Stimulated activated CD4-positive, alpha-beta T cell treated with anti-CD3 and anti-CD28 coated beads, TNF-alpha, amount 100 ng/mL, for 48 hours (primary cell): ENCODE measurements at places on chromosomes 12 and 14.

DNA sequence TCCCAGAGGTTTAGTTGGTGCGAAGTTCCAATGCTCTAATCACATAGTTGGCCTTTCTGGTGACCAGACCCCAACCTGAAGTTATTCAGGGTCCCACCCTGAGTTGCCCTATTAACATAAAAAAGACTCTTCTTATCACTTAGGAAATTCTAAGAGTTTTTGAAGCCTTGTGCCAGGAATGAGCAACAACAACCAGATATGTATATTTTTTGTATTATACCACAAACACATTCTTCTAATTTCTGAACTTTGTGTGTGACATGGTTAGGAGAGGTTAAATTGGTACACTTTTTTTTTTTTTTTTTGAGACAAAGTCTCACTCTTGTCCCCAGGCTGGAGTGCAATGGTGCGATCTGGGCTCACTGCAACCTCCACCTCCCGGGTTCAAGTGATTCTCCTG is 320.4 kb upstream of the PDE3A start:
- DNase-seq = no peak

GRCh38 chr12:6791931-6792520 is 2.7 kb downstream of the CD4 start:
- DNase-seq = no peak

DNA sequence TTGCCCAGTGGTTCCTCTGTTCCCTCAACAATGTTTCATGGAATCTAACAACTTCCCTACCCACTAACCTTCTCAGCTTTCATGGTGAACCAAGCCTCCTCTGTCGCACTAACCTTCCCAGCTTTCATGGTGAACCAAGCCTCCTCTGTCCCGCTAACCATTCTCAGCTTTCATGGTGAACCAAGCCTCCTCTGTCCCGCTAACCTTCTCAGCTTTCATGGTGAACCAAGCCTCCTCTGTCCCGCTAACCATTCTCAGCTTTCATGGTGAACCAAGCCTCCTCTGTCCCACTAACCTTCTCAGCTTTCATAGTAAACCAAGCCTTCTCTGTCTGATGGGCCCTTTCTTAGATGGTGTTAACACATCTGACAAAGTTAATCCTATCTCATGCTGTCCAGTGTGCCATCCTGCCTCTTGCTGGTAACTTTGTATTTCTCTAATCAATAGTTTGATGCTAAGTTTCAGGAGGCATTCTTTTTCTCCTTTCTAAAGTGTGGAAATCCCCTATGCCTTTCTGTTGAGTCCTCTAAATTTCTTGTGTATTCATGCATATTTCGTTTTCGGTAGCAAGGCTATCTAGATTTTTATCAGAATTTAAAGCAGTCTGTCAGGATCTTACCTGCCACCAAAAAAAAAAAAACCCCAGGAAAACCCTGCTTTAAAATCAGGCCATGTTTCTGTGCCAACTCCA is 26.8 kb upstream of the KCNK13 start:
- no peak for DNase-seq

DNA sequence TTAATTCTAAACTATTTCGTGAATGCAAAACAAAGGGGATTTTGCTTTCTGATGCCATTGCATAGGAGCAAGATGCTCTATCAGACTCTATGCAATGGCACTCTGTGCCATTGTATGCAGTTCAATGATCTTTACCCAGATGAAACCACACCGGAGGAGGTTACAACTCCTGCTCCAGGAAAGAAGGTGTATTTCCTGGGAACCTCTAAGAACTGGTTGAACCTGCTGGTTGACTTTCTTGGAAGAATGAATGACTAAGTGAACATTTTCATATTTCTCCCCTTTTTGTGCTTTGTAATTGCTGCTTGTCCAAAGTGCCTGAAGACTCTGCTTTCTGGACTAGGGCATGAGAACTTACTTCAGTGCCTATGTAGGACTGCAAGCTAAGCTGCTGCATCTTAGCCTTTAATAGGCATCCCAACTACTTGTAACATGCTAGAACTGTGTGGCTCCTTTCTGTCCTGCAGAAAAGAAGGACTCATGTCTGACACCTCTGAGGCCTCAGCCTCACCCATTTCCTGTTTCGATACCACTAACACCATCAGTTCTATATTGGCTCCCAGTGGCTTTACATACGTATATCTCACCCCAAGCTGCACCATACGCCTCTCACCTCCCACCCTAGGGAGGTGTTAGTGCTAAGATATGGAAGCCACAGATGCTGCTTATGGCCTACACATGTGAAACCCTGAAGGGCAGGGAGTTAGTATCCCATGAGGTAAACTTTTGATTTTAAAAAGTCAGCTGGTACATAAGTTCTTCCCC is 193.5 kb upstream of the CNOT2 start:
- no peak for DNase-seq

DNA sequence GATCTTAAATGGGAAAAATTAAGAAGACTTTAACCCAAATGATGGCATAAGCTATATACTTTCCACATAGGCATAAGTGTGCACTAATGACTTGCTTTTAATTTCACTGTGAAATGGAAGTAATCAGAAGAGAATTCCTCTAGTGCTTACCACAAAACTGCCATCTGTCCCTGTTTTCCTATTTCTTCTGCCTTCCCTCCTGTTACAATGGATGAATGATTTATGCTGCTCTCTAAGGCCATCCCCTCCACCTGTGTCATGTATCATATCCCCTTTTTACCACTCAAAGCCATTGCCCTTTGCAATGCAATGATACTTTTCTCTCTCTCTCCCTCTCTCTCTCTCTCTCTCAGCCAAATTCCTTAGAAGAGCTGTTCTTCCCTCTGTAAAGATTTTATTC is 109.1 kb downstream of the C12orf50 start:
- DNase-seq = no peak

DNA sequence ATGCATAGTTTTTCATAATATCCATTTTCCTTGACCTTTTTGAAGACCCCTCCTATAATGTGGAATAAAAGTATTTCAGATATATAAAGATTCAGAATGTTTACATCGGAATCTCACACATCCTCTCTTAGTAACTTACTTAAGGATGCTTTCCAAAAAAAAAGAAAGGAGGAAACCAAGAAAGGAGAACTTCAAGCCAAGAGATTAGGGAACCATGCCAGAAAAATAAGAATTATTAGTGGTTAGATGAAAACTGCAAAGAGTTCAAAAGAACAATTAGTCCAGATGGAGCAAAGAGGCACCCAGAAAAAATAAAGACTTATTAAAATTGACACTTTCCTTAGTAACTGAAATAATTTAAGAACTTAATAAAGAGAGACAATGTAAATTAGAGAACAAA is 179.2 kb downstream of the DUSP6 start:
- no peak for DNase-seq

DNA sequence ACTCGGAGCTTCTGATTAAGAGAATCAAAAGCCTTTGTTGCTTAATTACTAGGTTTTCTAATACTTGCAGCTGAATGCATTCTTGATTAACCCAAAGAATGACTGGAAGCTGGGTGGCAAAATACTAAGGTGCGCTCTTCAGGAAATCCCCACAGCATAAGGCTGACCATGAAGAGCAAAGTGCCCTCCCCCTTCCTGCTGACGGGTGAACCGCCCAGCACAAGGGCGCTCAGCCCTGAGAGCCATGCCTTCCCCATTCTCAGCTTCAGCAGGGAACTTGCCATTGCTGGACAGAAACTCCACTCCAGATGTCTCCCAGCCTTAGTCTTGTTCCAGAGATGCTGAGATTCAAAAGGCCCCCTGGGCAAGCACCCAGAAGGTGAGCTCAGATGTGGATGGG is 27.2 kb upstream of the FBRSL1 start:
- DNase-seq = no peak

- no peak for DNase-seq
Observed at GRCh38 chr12:108823804-108824203, 33.6 kb downstream of the SSH1 start.

GRCh38 chr14:90599748-90600507 is 203.1 kb downstream of the CALM1 start:
- no peak for DNase-seq

DNA sequence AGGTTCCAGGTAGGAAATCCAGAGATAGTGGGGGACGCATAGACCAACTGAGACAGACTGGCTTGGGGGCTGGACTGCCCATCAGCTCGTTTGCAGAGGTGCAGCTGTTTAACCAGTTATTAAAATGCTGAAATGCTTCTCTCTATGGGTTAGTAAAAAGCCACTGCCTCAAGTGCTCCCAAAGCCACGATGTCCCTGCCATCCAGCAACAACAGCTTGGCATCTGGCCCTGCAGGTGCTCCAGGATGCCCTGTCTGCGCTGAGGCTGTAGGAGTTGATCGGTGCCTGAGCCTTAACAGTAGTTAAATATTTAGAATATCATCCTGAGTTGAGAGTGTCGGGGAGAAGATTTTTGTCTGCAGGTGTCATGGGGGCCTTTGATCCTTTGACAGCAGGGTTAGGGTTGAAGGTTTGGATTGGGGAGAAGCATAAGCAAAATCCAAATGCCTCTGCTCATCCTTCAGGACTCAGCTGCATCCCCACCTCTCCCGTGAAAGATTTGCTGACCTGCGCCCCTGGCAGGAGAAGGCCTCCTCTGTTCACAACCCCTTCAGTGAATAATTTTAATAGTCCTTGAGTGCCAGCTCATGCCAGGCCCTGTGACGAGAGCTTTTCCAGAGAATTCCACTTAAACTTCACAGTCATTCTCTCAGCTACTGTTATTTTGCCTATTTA is 127.3 kb upstream of the PWP1 start:
- no peak for DNase-seq

DNA sequence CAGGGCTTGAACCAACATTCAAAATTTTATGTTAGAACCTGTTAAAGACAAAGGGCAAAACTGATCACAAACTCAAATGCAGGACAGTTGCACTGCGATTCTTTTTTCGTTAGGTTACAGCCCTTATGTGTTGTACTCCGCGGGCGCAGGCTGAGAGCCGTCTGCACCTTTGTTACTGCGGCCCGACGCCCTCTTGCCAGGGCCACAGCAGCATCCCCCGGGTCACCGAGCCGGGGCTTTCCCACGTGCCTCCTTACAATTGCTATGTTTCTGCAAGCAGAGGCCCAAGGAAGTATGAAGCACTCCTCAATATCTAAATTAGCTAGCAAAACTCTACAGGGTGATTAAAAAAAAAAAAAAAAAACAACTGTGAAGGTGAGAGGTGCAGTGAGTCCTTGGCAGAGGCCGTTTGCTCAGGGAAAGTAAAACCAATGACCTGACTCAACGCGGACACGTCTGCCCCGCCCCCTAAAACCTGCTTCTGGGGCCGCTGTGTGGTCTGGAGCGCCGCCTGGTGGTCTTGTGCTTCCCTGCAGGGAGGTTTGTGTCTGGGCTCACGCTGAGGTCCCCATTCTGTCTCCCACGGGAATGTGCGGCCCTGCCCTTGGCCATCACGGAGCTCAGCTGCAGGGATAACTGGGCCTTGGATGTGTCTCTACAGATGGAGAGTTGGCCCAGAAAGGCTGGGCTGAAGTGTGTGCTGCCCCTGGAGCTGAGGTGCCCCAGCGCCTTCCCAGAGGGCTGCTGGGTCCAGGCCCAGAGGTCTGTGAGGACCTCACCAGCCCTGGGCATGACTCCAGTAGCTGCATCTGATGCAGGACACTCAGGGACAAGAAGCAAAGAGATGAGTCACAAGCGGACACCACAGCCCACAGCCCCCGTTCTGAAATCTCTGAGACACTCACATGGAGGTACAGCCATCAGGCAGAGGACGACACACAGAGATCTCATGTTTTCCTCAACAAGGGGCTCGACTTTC is 418.5 kb downstream of the TMEM121 start:
- DNase-seq = peak; percentile 71

DNA sequence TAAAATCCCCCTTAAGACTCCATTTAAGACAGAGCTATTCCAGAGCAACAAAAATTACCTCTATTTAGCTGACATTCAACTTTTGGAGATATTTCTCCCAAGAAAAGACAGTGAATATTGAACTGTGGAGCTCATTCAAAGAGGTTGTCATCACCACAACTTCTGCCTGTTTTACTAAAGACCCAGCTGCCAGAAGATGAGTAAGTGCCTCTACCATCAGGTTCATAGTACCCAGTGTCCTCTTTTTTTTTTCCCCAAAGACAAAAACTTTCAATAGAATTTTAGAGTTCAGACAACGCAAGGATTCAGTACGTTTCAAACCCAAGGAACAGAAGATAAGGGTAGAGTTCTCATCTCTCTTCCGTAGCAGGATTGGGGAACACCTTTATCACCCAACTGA is 461.3 kb downstream of the BCAT1 start:
- DNase-seq = no peak

- no peak for DNase-seq
Observed at GRCh38 chr12:120242275-120242799, 23.2 kb downstream of the PXN start.

DNA sequence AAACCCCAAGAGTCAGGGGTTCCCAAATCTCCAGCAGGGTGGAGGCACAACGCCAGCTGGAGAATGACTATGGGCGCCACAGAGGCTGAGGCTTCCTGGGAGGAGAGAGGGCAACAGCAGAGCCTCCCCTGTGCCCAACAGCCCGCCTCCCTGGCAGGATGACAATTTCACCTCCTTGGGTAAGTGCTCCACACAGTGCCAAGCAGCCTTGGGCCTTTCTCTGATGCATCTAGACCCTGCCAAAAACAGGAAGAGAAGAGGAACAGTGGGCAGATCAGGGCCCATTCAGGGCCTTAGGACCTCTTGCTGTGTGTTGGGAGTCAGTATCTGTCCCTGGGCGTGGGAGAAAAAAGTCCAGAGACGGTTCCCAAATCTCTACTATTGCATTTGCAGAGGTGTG is 5.0 kb upstream of the OR10P1 start:
- DNase-seq = no peak

DNA sequence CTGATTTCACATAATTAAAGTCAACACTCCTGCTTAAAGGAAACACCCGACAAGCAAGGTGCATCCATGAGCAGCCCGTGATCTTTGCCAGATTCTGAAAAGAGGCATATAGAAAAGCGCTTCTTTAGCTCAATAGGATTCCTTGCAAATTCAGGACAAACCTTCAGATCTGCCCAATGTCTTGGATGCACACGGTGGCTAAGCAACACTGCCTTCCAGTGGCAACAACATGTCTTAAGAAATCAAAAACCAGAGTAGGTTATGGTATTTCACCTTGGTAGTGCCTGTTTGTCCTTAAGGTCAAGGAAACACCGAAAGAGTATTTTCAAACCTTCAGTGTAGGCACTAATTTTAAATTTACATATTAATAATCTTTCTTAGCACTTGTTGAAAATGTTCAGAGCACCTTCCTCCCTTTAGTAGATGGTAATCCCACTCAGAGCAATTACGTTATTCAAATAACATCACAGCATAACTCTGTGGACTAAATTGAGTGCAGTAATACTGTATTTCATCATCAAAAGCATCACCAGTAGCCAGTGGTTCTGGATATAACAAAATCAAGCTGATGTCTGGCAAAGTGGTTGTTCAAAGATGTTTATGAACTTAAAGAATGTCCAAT is 58.0 kb upstream of the CDKN3 start:
- DNase-seq = no peak

- no peak for DNase-seq
Observed at GRCh38 chr12:96606644-96607043, 117.3 kb downstream of the CFAP54 start.

- no peak for DNase-seq
Observed at GRCh38 chr14:57182760-57183503, 85.8 kb downstream of the EXOC5 start.

DNA sequence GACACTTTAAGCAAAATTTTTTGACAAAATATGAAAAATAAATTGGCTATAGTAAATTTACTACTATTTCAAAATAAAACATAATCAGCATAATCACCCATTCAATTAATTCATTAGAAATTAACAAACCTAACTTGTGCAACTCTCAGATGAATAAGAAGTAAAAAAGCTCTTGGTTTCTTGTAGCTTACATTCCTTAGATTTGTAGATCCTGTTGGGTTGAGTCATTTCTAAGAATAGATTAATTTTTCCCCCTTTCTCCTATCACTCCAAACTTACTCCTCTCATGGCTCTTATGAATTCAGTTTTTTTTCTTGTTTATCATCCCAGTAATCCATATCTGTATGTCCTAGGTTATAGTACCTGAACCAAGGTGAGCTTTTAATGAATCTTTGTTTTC is 230.9 kb upstream of the LRIG3 start:
- DNase-seq = no peak
